ENCODE measurements at places on chromosomes 6 and 20. TPM values are rescaled to one million over a fixed set of nuclear protein-coding genes. Genes with fewer than 3 reads are reported as not detected.

Gene HLA-DQB2
- total RNA-seq: not detected

Gene TSBP1
- not detected for total RNA-seq

Gene CD164
- 57.9 TPM for total RNA-seq

Gene RWDD2A
- total RNA-seq: 11.4 TPM

Gene RIN2
- total RNA-seq: 9.0 TPM

Gene HTR1E
- total RNA-seq: under 0.01 TPM

Gene PTPN1
- total RNA-seq: 15.9 TPM

Gene DEK
- total RNA-seq: 157 TPM

Gene MMUT
- 29.8 TPM for total RNA-seq

Gene PNLDC1
- not detected for total RNA-seq
